ENCODE measurements at places on chromosomes 5 and 9.
A peak's percentile ranks its signal among the peaks of the same experiment; 100 is the strongest.

- peak; percentile 32 for DNase-seq
These were observed 411.0 kb upstream of the WWC1 start for GRCh38 chr5:167880420-167880819.

- DNase-seq = peak; percentile 70
These were observed 15.6 kb downstream of the FCN2 start for GRCh38 chr9:134895908-134896833.

- no peak for DNase-seq
These were observed 59.3 kb upstream of the SELENOP start for GRCh38 chr5:42870882-42871418.

GRCh38 chr9:136784997-136785361 lies 6.2 kb upstream of the TMEM141 start:
- no peak for DNase-seq

- no peak for DNase-seq
These were observed 29.0 kb upstream of the MVB12B start for GRCh38 chr9:126297661-126298060.

DNA sequence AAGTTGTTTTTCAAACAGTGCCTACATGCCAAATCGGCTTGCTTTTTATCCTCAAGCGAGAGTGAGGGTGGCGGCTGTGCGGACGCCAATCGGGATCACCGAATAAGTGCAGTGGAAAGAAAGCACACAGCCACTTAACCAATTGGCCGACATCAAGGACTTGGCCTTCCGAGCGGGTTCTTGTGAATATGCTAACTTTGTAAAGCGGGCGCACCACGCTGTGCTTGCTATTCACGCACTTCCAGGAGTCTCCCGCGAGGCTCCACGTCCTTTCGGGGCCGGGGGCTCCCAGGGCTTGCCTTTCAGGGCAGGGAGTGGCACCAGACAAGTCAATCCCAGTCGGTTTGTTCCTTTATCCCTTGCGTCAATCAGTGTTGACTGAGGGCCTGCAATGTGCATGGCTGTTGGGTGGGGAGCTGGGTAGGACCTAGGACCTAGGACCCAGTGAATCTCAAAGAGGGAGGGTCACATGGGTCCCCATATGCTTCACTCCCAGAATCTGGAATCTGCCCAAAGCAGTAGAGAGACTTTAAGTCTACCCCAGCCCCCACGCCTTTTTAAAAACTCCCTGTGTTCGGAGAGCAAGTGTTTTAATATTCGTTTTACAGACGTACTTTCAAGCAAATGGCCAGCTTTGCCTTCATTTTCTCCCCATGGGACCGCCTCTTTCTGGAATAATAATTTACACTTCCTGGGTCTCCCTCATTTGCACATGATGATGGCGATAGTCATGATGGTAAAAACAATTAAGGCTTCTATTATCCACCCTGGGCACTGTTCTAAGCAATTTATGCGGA lies 2.0 kb upstream of the GCNT4 start:
- peak; percentile 40 for DNase-seq

DNA sequence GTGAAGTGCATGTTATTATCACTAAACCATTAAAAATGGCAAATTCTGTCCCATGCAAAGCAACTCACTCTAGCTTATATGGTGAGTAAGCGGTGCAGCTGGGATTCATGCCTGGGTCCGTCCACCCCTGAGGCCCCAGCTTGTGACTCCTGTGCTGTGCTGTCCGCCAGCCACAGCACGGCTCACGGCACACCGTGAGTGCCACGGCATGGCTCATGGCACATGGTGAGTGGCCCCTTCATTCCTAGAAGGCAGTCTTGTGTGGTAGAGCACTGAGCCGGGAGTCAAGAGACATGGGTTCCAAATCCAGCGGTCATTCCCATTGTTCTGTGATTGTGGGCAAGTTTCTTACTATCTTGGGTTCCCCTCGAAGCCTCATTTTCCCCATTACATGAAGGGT lies 18.8 kb downstream of the RGS3 start:
- DNase-seq = no peak

- DNase-seq = no peak
These were observed 35.7 kb upstream of the PLIN2 start for GRCh38 chr9:19162956-19163355.

- DNase-seq = peak; percentile 39
These were observed 1.3 kb downstream of the GADD45G start for GRCh38 chr9:89606049-89606623.

GRCh38 chr9:20610591-20610990 lies 11.7 kb downstream of the MLLT3 start:
- no peak for DNase-seq

DNA sequence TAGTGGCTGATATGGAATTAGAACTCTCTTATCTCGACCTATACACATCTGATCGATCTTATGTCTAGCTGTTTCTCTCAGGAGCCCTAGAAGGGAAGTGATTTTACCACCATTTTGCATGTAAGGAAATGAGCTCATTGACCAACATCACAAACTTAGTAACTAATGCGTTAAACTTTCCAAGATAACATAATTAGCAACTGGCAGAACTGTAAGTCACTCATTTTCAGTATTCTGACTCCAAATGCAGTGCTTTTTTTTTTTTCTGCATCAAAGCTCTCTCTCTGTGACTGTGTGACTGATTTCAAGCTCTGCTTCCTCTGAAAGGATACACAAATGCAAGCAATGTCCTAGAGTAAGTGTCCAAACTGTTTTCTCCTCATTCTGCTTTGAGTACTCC lies 68.1 kb upstream of the FBXL7 start:
- DNase-seq = no peak

DNA sequence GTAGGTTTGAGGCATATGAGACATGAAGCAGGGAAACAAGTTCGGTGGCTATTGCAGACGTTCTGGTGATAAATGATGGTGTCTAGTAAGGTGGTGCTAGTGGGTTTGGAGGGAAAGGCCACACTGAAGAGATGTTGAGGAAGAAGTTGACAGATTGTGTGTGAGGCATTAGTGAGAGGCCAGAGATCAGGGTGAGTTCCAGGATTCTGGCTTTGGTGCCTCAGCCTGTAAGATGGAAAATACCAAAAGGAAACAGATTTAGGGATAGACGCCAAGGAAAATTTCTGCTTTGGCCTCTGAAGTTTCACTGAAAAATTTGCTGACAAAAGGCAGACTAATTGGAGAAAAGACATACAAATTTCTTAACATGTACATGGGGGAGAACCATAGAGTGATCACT lies 6.4 kb upstream of the PAIP1 start:
- DNase-seq = peak; percentile 22

All from fibroblast of skin of abdomen (primary cell).